ENCODE measurements at places on chromosomes 1 and 21.

DNA sequence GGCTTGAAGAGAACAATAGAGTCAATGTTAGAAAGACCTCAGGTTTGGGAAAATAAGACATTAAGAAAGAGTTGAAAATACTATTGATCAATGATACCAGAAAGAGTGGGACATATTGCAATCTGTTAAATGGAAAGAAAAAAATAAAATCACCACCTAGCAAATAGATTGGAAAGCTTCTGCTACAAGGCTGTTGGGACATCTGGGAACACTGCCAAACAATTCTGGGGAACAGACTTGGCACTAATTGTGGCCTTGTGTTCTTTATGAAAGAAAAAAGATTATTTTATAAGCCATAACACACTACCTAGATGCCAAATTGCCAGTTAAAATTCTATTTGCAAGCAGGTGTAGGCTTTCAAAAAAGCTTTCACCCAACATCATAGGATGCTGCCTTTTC is 137.8 kb downstream of the TSEN15 start:
- no peaks in the 10 kb centered on the region for H3K27me3 ChIP-seq
- no peak overlapping the region for H3K4me3 ChIP-seq
- no peak overlapping the region for H3K27ac ChIP-seq
- H3K4me1 ChIP-seq, result peaks cover 8% of the 10 kb centered on the region

GRCh38 chr1:179021873-179022272 is 3.8 kb upstream of the FAM20B start:
- H3K4me3 ChIP-seq, result no peak overlapping the region
- no peaks in the 10 kb centered on the region for H3K36me3 ChIP-seq

DNA sequence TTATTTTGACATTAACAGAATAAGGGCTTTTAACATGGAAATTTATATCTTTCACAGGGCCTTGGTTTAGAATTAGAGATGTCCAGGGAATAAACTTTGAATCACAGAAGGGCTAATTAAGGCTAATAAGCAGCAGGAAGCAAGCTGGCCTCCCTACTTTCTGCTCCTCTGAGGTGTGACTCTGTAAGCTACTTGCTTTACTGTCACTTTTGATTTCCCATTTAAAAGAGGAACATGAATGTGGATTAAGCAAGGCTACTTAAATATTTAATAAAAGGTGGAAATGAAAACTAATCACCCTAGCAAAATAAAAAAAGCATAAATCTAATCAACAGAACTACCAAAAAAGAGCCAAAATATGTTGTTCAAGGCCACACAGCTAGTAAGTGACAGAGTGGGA is 28.9 kb upstream of the CD5L start:
- H3K27ac ChIP-seq, result no peak overlapping the region
- DNase-seq, result no peak
- no peaks in the 10 kb centered on the region for H3K36me3 ChIP-seq

DNA sequence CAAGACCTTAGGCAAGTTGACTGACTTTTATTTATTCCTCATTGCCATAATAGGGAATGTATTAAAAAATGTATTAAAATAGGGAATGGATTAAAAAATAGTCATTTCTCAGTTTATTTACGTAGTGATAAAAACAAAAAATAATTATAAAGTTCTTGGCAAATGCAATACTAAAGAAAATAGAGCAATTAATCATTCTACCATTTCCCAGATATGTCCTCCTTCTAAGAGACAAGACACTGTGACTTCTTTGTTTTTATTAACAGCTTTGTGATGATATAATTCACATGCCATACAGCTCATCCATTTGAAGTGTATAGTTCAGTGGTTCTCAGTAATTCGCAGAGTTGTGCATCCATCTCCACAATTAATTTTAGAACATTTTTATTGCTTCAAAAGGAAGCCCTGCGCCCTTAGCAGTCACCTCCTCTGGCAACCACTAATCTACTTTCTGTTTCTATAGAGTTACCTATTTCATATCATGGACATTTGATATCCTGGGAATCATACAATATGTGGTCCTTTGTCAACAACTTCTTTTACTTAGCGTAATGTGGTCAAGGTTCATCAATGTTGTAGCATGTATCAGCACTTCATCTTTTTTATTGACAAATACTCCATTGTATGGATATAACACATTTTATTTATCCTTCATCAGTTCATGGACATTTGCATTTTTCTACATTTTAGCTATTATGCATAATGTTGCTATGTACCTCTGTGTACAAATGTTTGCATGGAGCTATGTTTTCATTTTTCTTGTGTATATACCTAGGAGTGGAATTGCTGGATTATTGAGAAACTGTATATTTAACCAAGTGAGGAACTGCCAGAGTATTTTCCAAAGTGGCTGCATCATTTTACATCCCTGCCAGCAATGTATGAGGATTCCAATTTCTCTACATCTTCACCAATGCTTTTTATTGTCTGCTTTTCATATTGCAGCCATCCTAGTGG is 5.6 kb downstream of the TBX19 start:
- no peak overlapping the region for H3K27ac ChIP-seq
- peaks cover 14% of the 10 kb centered on the region for H3K4me1 ChIP-seq
- H3K27me3 ChIP-seq, result no peaks in the 10 kb centered on the region
- DNase-seq, result no peak
- H3K36me3 ChIP-seq, result no peaks in the 10 kb centered on the region
- H3K4me3 ChIP-seq, result no peak overlapping the region

GRCh38 chr1:189662190-189662589 is 815.5 kb downstream of the BRINP3 start:
- DNase-seq, result no peak
- H3K4me3 ChIP-seq, result no peak overlapping the region
- no peaks in the 10 kb centered on the region for H3K27me3 ChIP-seq
- no peaks in the 10 kb centered on the region for H3K36me3 ChIP-seq
- H3K4me1 ChIP-seq, result no peaks in the 10 kb centered on the region
- no peak overlapping the region for H3K27ac ChIP-seq

GRCh38 chr1:27887215-27888021 is 15.1 kb downstream of the THEMIS2 start:
- H3K27me3 ChIP-seq, result no peaks in the 10 kb centered on the region
- no peak for DNase-seq
- H3K4me3 ChIP-seq, result no peak overlapping the region
- no peaks in the 10 kb centered on the region for H3K4me1 ChIP-seq

DNA sequence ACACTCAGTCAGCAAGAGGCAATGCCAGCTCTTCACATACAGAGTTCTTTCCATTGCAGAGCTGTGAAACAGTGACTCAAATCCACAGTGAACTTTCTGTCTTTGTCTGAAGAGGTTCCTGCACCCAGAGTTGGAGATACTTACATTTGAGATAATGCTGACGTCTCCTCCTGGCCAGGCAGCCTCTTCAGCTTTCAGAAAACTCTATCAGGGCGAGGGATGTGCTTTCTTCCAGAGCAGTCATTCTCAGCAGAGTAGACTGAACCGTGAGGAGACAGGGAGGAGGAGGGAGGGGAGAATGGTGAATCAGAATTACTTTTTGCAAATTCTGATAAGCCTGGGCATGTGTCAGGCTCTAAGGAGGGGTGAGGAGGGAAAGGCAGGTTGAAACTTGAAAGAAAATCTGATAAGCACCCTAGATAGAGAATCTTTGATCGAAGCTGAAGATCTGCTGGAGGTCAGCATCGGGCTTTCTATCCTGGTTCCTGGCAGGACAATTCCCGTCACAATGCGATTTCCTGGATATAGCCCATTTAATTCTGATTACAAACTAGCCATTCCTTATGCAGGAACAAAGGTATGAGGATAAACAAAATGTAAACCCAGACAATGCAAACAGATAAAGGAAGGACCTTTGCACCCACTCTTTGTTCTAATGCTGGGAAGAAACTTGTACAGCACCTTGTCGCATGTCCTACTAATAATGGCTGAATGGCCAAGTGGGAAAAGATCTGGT is 18.9 kb upstream of the NID1 start:
- no peak overlapping the region for H3K27ac ChIP-seq
- H3K36me3 ChIP-seq, result no peaks in the 10 kb centered on the region
- DNase-seq, result no peak
- H3K4me1 ChIP-seq, result no peaks in the 10 kb centered on the region
- no peak overlapping the region for H3K4me3 ChIP-seq

- DNase-seq, result no peak
- no peak overlapping the region for H3K4me3 ChIP-seq
- no peak overlapping the region for H3K27ac ChIP-seq
- H3K4me1 ChIP-seq, result no peaks in the 10 kb centered on the region
Measured at GRCh38 chr1:243623841-243624240, 226.2 kb downstream of the AKT3 start.

DNA sequence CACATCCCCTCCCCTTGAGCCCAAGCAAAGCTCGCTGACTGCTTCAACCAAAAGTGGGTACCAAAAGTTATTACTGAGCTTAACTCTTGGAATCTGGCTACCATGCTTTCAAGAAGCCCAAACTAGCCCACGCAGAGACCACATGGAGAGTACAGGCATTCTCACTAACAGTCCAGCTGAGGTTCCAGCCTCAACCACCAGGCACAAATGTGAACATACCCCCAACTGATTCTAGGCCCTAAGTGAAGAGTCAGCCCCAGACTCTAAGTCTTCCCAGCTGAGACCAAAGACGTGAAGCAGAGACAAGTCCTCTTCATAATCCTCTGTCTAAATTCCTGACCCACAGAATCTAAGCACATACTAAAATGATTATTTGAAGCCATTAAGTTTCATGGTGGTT is 36.8 kb downstream of the EVI5 start:
- H3K4me3 ChIP-seq, result no peak overlapping the region
- no peaks in the 10 kb centered on the region for H3K36me3 ChIP-seq
- H3K27me3 ChIP-seq, result no peaks in the 10 kb centered on the region

DNA sequence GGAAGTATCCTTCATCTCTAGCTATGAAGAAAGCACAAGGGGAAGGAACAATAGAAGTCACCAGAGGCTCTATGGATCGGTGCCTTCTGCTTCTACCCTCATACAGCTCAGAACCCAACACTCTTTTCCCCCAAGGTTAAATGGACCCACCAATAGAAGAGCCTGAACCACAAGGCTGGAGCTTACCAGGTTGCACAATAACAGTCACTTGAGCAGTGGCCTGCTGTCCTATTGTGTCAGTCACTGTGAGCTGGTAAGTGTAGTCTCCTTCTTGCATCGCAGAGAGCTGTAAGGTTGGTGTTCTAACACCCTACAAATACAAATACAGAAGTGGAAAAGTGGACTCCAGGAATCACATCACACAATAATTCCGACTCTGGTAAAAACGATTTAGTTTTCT is 103.0 kb downstream of the KIAA0319L start:
- H3K36me3 ChIP-seq, result no peaks in the 10 kb centered on the region
- H3K27ac ChIP-seq, result no peak overlapping the region
- H3K27me3 ChIP-seq, result no peaks in the 10 kb centered on the region
- H3K4me3 ChIP-seq, result no peak overlapping the region

DNA sequence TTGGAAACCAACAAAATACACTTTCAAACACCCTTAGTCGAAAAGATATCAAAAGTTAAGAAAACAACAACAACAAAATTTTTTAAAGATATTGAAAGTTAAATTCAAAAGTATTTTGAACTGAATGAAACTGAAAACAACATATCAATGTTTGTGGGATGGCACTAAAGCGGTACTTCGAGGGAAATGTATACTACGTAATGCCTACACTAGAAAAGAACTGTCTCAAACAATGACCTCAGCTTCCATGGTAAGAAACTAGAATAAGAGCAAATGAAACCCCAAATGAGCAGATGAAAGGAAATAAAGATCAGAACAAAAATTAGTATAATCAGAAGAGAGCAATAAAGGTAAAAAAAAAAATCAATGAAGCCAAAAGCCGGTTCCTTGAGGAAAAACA is 6.1 kb downstream of the CBR1 start:
- no peak for DNase-seq
- H3K27me3 ChIP-seq, result no peaks in the 10 kb centered on the region
- peaks cover 4% of the 10 kb centered on the region for H3K4me1 ChIP-seq
- H3K4me3 ChIP-seq, result no peak overlapping the region

DNA sequence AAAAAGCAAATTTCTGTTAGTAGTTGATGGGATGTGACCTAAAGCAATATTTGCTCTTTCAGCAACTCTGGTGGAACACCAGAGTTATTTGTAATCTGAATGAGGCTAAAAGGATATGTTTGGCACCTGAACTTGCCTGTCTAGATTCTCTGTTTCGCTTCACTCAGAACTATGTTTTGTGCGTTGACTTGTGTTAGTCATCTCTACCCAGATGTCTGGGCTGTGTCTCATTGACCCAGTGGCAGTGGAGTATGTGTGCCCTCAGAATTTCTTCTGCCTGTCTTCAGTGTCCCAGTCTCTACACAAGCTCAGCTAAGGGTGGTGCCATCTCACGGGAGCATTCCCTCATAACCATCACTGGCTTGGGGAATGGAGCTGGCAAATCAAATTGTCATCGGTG is 13.9 kb downstream of the KCNK1 start:
- H3K4me3 ChIP-seq, result no peak overlapping the region
- no peaks in the 10 kb centered on the region for H3K36me3 ChIP-seq
- no peak for DNase-seq
- no peak overlapping the region for H3K27ac ChIP-seq

DNA sequence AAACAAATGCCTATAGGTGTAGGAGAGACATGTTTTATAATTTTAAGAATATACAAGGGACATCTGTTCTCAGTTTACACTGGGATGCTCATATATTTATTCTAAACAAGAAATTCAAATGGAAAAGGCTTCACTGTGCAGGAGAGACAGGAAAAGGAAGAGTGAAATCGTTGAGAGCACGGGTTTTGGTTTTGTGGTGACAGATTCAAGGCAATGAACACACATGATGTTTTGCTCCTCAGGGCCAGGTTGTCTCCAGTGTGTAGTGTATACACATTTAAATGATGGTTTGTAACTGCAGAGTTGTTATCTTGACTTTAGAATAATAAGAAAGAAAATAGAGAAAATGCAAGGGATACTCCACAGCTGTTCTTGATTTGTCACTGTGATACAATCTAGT is 73.7 kb downstream of the S1PR1 start:
- peaks cover 29% of the 10 kb centered on the region for H3K27me3 ChIP-seq
- H3K4me1 ChIP-seq, result peaks cover 5% of the 10 kb centered on the region
- H3K4me3 ChIP-seq, result no peak overlapping the region
- H3K27ac ChIP-seq, result no peak overlapping the region
- H3K36me3 ChIP-seq, result no peaks in the 10 kb centered on the region
- no peak for DNase-seq

DNA sequence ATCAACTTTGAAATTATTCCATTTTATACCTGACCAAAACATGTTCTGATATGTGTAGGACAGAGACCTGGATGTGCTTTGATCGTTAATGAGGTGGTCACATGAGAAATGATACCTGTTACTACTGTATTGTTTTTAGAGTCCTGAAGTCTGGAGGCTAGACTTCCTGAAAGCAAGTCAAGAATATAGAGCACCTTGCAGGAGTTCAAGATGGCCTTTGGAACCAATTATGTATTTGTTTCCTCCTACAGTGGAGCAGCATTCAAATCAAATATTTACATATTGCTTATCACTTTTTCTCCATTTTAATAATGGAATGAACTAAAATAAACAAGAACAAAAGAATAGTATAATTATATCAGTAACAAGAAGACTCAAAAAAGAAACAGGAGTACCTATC is 82.7 kb upstream of the TENT5C start:
- no peak overlapping the region for H3K4me3 ChIP-seq
- no peak for DNase-seq
- no peak overlapping the region for H3K27ac ChIP-seq
- H3K36me3 ChIP-seq, result no peaks in the 10 kb centered on the region

DNA sequence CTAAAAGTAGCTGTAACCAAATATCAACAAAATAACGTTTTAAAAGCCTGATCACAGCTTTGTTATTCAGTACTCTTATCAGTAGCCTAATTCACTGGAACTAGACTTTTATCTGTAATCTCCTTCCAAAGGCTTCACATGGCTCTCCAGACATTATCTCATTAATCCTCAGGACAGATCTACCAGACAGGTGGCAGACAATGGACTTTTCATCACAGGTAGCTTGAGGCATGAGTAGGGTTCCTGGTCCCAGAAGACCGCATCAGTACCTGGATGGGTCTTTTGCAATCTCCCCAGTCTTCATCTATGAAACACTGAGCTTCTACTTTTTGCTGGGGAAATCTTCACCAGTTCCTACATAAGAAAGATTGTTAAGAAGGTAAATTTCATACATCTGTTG is 132.2 kb upstream of the FOXD3 start:
- H3K36me3 ChIP-seq, result no peaks in the 10 kb centered on the region
- H3K27ac ChIP-seq, result no peak overlapping the region
- H3K27me3 ChIP-seq, result no peaks in the 10 kb centered on the region
- no peak overlapping the region for H3K4me3 ChIP-seq
